ENCODE measurements at places on chromosomes 5 and 9. TPM values are rescaled to one million over a fixed set of nuclear protein-coding genes. Genes with fewer than 3 reads are reported as not detected.

DNA sequence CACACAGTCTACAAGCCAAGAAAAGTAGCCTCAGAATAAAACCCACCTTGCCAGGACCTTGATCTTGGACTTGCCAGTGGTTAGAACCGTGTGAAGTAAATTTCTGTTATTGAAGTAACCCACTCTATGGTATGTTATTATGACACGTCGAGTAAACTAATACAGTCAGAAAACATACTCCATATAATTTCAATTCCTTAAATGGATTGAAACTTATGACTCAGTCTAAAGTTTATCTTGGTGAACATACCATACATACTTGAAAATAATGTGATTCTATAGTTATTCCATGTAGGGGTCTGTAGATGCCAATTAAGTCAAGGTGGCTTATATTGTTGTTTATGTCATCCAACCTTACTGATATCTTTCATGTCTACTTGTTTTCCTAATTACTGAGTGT, 950.7 kb downstream of the TLE4 start:
- H3K36me3 ChIP-seq = no peaks in the 10 kb centered on the region
- H3K4me1 ChIP-seq = no peaks in the 10 kb centered on the region
- no peaks in the 10 kb centered on the region for H3K27me3 ChIP-seq

SLC45A2 gene
- not detected for polyA plus RNA-seq

DNA sequence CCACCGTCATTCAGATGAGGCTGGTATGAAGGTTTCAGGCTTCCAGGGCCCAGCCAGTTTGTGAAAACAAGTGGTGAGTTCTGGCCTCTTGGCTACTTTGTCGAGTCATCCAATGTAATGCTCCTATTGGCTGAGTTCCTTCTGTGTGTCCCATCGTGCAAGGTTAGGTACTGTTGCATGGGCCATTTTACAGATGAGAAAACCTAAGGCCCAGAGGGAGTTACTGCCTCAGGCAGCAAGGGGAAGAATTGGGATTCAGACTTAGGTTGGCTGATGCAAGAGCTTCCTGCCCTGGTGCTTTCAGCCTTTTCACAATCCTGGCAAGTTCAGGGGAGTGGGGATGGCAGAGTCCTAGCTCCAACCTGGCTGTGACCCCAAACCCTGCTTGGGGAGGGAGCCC, 17.4 kb upstream of the PITX1 start:
- DNase-seq = no peak
- H3K27ac ChIP-seq = no peak overlapping the region
- H3K4me1 ChIP-seq = no peaks in the 10 kb centered on the region
- no peak overlapping the region for H3K4me3 ChIP-seq
- H3K27me3 ChIP-seq = peaks cover 81% of the 10 kb centered on the region

DNA sequence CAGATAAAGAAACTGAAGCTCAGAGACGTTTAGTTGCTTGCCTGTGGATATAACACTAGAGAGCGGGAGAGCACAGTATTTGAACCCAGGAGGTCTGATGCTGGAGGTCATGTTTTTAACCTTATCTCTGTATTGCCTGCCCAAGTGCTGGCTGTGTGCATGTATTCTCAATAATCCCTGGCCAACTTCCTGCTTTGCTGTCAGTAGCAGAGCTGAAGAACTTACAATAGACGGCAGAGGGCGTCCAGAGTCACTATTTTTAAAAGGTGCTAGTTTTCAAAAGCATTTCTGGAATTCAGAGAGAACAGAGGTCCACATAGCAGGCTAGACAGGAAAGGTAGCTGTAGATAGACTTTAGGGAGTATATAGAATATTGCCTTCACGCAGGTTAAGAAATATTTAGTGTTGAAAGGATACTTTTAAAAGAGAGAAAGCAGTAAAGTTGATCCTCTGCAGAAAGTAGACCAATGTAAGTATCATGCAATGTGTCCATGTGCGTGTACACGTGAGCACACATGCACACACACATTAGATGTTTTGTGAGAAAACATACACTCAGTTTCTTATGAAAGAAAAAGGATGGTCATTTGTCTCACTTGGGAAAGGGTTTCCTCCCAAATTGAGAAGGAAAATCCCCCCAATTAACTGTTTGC, 46.3 kb downstream of the PTCD2 start:
- H3K36me3 ChIP-seq = no peaks in the 10 kb centered on the region
- no peak overlapping the region for H3K27ac ChIP-seq
- DNase-seq = peak; percentile 16
- no peaks in the 10 kb centered on the region for H3K27me3 ChIP-seq
- H3K4me1 ChIP-seq = no peaks in the 10 kb centered on the region

GRCh38 chr9:91433180-91433579, 9.5 kb upstream of the NFIL3 start:
- H3K4me3 ChIP-seq = no peak overlapping the region
- H3K27ac ChIP-seq = no peak overlapping the region
- no peaks in the 10 kb centered on the region for H3K4me1 ChIP-seq
- no peak for DNase-seq
- H3K27me3 ChIP-seq = no peaks in the 10 kb centered on the region

GRCh38 chr9:106945727-106946660, 83.0 kb downstream of the ZNF462 start:
- H3K4me3 ChIP-seq = no peak overlapping the region
- DNase-seq = no peak
- H3K27ac ChIP-seq = no peak overlapping the region
- H3K27me3 ChIP-seq = no peaks in the 10 kb centered on the region

Measured in heart right ventricle (tissue), 16 donors.